Stimulated activated CD4-positive, alpha-beta T cell treated with anti-CD3 and anti-CD28 coated beads, TNF-alpha, amount 100 ng/mL, for 24 hours (primary cell): ENCODE measurements at places on chromosomes 1 and 21.

DNA sequence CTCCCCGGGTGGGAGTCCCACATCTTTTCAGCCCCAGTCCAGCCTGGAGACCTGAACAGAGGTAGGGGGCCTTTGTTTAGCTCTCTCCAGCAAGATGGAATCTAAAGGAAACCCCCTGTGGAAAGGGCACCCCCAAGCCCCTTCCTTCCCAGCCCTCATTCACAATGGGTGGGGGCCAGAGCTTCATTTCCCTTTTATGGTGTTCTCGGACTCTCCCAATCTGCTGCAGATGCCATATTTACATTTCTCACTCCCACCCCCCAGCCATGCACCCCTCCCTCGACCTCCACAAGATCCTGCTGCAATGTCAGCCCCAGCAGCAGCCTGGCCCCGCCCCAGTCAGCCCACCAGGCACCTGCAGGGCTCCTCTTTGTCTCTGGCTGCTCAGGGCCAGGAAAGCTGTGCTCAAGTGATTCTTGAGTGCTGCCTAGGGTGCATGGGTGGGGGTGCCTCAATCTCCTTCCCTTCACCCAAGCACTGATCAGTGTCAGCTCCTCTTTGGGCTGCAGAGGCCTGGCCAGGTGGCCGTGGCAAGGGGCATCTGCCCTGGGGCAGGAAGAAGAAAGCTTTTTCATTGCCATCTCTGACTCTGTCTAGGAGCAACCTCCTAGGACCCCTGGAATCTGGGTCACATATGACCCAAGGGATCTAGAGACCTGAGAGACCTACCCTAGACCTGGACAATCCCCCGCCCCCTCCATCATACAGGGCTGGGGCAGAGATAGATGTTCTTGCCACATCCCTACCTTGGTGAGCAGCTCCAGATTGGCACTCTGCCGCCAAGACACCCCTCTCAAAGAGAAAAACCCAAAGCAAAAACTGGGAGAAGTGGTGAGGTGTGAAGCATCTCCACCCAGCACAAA is 1.7 kb downstream of the KIF21B start:
- DNase-seq = no peak

- DNase-seq = no peak
Observed at GRCh38 chr21:45617021-45617921, 26.3 kb upstream of the PCBP3 start.

DNA sequence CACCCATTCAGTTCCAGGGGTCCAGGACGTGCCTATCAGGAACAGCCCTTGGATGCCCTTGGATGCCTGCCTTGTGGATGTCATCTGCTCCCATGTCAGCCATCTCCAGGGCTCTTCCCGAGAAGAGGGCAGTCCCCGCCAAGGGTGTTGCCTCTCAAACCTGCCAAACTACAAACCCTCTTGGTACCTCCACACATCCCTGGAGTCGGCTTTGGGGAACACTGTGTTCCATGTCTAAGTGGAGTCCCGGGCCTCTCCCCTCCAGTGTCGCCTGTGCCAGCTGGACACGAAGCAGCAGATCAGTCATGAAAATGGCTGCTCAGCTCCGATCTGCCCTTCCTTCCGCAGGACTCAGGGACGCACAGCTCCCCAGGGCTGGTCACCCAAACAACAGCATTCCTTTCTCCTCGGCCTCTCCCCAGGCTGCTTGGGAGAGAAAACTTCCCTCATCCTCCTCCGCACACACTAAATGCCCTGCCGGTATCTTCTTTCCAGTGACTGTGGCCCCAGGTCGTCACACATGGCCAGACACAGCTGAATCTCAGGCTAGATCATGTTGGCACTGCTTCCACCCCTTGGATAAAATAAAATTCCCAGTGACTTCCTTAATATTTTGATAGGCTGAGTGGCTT is 53.4 kb downstream of the GALNT2 start:
- DNase-seq = no peak

DNA sequence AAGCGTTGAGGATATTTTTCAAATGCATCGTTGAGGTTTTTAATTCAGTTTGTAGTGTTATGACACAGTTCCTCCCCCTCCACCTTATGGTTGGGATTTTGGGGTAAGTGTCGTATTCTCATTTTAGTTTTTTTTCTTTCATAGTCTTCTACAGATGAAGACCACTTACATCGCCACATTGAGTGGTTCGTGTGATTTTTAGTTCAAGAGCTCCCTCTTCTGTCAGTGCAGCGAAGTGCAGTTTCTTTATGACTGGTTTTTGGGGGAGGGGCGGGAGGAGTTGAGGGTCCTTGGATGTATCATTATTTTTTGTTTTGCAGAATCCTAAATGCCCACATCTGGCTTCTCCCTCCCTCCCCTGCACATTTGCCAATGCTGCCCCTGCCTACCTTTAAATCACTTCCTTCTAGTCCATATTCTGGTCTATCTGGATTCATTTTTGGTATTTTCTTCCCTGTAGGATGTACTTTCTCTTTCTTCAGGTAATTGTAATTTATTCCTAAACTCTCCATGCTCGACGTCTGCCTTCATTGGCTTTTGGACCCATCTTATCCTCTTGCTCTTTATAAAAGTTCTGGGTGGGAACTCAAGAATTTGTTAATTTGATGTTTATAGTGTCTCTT is 433.1 kb downstream of the CAMTA1 start:
- DNase-seq = no peak

GRCh38 chr21:21624674-21625073 is 626.5 kb downstream of the NCAM2 start:
- no peak for DNase-seq

GRCh38 chr21:43922949-43923348 is 57.9 kb downstream of the AGPAT3 start:
- DNase-seq = no peak

GRCh38 chr1:119139857-119140176 is 636 bp downstream of the WARS2 start:
- DNase-seq = no peak

DNA sequence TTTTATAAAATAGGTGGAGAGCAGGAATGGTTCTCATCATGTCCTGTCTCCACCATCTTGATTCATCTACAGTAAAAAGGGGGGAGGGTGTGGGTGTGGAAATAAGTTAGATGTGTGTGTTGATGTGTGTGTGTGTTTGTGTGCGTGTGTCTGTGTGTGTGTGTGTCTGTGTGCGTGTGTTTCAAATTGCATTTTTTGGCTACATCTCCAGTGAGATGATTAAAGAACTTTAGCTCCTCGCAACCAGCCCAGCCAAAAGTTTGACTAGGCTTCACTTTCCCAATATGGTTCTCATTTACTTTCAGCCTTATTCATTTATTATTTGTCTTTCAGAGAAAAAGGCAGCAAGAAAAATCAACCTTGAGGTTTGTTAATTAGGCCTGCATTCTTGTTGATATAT is 14.7 kb upstream of the HAO2 start:
- no peak for DNase-seq

- no peak for DNase-seq
Observed at GRCh38 chr1:9289711-9290485, 2.8 kb upstream of the SPSB1 start.

- no peak for DNase-seq
Observed at GRCh38 chr1:56686169-56686568, 41.1 kb downstream of the PRKAA2 start.

DNA sequence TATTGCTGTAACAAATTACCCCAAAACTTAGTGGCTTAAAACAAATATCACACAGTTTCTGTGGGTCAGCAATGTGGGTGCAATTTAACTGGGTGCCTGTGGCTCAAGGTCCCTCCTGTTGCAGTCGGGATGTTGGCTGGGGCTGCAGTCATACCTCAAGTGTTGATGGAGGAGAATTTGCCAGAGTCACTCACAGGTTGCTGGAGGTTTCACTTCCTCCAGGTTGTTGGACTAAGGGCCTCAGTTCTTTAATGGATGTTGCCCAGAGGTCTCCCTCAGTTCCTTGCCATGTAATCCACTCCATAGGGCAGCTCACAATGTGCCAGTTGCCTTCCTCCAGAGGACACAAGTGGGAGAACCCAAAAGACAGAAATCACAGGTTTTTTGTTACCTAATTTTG is 2.5 kb upstream of the TAF13 start:
- DNase-seq = no peak
